ENCODE measurements at places on chromosomes 4 and X.

DNA sequence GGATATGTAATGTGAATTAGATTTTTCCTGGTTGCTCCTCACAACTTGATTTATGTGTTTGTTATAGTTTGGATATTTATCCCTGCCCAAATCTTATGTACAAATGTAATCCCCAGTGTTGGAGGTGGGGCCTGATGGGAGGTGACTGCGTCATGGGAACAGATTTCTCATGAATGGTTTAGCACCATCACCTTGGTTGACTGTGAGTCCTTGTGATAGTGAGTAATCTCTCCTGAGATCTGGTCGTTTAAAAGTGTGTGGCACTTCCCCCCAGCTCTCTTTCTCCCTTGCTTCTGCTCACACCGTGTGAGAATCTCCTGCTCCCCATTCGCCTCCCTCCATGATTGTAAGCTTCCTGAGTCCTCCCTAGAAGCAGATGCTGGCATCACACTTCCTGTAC, 2.2 kb downstream of the MID2 start:
- DNase-seq = no peak

DNA sequence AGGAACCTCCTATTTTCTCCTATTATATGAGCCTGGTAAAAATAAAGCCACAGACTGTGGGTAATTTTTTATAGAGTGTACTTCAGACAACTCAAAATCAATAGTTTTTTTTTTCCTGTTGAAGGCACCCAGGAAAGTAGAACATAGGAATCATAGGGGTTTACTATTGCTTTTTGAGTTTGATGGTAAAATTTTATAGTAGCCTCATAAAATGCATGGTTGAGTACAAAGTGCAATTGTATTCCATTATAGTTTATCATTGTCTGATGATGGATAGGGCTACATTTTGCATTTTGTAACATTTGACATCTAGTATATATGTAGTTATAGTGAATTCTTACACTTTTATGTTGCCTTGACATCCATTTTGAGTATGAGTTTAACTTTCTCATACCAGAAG, 455.0 kb downstream of the STIM2 start:
- no peak for DNase-seq

DNA sequence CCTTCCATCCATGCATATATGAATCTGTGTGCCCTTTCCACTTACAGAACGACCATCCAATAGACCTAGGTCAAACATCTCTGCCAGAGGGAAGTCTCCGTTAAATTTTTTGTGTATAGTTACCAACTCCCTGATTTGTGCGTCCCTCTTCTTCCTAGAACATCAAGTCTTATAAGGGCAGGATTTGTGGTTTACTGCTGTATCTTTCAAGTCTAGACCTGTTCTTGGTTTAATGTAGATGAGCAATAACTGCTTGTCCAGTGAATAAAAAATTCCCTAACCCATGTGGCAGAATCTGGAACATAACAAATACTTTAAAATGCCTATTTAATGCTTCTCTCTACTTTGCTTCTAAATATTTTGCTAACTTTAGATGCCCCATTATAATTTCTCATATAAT, 988.8 kb downstream of the RAPGEF2 start:
- DNase-seq = no peak

GRCh38 chrX:121579016-121579760, 531.8 kb downstream of the GLUD2 start:
- no peak for DNase-seq

DNA sequence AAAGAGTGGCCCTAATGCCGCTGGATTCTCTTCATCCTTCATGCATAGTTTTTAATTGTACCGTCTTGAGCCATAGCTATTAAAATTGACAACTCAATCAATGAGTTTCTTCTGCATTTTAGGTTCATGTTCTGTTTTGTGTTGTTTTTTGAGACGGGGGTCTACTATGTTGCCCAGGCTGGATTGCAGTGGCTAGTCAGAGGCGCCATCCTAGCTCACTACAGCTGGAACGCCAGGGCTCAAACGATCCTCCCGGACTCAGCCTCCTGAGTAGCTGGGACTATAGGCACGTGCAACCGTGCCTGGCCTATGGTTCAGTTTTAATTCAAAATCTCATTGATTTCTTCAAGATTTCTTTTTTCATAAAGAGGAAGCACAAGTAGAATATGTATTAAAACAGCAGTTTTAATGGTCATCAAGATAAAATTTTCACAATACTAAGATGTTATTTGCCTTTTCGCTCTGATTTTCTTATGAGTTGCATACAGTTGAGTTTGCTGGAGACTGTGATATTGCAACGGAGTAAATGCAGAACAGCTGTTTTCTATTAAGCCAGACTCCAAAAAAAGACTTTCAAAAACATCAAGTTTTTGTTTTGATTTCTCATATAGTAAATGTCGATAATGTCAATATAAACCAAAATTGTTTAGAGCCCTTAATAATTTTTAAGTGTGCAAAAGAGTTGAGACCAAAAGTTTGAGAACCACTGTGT, 1.1 kb upstream of the STX18 start:
- no peak for DNase-seq

- no peak for DNase-seq
Measured at GRCh38 chr4:107835406-107835805, 10.7 kb downstream of the SGMS2 start.

DNA sequence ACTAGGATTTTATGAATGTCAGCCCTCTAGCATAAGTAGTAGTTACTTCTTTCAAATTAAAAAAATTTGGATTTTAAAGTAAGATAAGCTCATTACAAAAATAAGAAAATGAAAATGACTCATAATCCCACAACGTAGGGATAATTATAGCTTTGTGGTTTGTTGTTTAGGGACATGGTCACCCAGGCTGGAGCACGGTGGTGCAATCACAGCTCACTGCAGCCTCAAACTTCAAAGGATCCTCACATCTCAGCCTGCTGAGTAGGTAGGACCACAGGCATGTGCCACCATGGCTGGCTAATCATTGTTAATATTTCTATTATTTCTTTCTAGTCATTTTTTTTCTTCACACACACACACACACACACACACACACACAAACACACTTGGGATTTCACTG, 57.6 kb downstream of the PLAC1 start:
- DNase-seq = no peak

GRCh38 chrX:111837197-111837596, 38.8 kb upstream of the TRPC5OS start:
- DNase-seq = no peak

DNA sequence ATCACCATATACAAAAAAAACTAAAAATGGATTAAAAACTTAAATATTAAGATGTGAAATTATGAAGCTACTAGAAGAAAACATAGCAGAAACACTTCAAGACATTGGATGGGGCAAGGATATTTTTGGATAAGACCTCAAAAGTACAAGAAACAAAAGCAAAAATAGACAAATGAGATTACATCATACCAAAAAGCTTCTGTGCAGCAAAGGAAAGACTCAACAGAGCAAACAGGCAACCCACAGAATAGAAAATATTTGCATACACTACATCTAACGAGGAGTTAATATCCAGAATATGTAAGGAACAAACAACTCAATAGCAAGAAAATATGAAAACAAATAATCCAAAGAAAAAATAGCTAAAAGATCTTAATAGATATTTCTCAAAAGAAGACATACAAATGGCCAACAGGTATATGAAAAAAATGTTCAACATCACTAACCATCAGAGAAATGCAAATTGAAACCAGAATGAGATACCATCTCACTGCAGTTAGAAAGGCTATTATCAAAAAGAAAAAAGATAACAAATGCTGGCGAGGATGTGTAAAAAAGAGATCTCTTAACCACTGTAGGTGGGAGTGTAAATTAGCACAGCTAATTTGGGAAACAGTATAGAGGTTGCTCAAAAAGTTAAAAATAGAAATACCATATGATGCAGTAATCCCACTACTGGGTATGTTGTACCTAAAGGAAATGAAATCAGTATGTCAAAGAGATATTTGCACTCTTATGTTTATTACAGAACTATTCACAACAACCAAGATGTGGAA, 17.8 kb upstream of the LRCH2 start:
- no peak for DNase-seq

DNA sequence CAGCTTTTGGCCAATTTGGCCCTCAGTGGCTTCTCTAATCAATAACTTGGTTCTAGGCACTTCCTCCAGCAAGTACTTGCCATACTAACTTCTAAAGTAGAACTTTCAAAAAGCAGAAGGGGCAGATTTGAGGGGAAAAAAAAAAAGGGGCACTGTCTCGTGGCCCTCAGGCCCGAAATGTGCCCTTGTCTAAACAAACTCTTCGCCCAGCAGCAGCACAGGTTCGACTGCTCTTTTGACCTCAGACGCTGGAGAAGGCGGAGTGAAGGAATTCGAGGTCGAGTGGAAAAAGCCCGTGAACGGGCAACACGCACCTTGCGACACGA, 775 bp downstream of the GRPEL1 start:
- DNase-seq = no peak

DNA sequence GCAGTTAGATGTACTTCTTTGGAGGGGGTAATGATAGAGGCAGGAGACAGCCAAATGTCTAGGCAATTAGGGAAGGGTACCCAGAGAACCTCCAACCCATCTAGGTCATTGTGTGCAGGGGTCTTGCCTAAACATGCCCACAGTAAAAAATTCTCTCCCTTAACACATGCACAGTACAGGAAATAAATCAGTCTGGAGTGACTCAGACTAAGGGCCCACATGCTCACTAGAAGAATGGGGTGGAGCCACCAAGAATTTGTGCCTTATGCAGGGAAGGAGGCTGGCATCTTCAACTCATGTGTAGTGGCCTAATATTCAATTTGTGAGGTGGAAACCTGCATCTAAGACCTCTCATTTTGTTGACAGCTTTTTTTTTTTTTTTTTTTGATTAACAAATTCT, 945.3 kb upstream of the GRIA3 start:
- DNase-seq = no peak

- no peak for DNase-seq
Measured at GRCh38 chr4:101254776-101255175, 92.5 kb downstream of the PPP3CA start.

GRCh38 chrX:17737710-17737985, 355 bp downstream of the SCML1 start:
- no peak for DNase-seq

DNA sequence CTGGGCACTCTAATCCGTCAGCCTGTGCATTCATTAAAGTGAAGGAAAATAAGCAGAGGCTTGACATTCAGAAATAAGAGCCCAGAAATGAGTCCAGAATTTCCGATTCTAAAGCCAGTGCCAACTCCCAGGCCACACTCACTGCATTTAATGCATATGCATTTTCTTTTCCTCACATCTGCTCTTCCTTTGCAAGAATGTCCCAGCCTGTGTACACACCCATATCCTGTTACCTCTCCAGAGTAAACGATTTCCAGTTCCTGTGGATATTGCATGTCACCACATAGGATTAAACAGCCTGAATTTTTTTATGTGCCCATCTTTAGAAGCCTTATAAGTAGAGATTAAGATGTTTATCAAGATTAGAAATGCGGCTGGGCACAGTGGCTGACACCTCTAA, 27.5 kb downstream of the ARX start:
- DNase-seq = no peak

- no peak for DNase-seq
Measured at GRCh38 chr4:136725286-136726081, 806.8 kb downstream of the PCDH18 start.

- no peak for DNase-seq
Measured at GRCh38 chr4:28508636-28509035, 1648.0 kb downstream of the STIM2 start.

DNA sequence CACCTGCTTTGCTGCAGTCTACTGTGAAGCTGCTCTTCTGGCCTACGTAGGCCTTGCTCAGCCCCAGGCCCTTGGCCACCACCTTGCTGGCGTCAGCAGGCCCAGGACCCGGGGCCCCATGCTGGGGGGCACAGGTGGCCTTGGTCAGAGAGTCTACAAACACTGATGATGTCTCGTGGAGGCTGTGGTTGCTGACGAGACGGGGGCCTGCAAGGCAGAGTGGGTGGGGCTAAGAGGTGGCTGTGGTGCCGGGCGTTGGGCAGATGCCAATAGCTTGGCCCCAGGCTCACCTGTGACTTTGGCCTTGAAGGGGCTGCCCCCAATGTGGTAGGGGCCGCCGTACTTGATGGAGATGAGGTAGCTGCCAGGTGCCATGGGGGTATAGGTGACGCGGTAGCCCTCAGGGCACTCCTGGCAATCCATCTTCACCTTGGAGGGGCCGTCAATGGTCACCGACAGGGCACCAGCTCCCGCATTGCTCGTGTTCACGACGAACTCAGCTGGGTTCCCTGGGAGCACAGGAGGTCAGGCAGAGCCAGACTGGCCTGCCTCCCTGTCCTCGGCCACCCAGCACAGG, 25.0 kb downstream of the FLNA start:
- DNase-seq = no peak

DNA sequence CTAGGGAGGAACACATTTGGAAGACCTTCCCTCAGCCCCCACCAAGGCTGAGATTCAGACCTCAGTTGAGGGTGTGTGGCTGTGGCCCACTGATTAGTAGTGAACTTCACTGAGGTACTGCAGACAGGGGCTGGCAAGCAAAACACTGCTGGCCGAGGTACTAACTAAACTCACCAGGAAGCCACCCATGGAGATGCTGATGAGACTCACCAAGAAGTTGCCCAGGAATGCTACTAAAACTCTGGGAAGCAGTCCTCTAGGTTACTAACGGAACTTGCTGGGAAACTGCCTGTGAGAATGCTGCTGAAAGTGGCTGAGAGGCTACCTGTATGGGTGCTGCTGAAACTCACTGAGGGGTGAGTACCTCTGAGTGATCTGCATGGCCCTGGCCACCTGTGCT, 372.4 kb upstream of the RPS6KA3 start:
- no peak for DNase-seq

DNA sequence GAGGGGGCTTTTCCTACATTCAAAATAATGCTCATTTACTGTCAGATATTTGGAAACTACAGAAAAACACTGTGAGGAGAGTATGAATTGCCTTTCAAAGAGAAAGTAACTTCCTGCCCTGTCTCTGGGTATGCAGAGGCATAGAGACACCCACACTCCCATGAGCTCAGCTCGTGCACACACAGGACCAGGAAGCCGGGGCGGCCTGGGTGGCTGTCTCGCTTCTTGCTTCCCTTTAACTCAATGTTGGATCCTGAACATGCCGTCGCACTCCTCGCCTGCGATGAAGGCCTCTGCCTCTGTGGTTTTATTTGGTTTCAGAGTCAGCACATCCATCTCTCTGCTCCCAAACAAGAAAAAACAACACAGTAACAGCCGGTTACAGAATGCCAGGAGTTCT, 40.1 kb upstream of the GPR78 start:
- no peak for DNase-seq

GRCh38 chrX:46599051-46599560, 25.5 kb downstream of the CHST7 start:
- DNase-seq = no peak

DNA sequence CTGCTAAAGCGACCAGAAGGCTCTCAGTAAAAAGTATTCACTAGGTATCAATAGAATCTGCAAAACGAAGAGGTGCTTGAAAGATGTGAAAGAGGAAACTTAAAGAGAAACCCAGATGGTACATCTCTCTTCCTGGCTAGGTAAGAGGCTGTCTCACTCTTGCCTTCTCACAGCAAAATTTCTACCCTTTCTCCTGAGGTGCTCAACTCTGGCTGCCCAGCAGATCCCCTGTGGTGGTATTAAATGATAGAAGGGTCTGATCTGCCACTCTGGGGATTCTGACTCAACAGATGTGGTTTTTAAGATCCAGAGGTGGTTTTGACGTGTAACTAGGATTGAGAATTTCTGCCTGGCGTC, 14.9 kb upstream of the TSPAN5 start:
- no peak for DNase-seq

GRCh38 chr4:19379191-19379708, 872.5 kb upstream of the SLIT2 start:
- no peak for DNase-seq

GRCh38 chrX:101550362-101550750, at the start of gene ARMCX1:
Gene ARMCX1, plus strand, starts transcription at chrX:101550547. Its CDS starts 2,384 bp downstream, at chrX:101552931.
- DNase-seq = peak; percentile 44

Measured in H54 (cell line).